ENCODE measurements at places on chromosomes 5 and 9.

GRCh38 chr5:89129941-89130340 is 247.0 kb upstream of the MEF2C start:
- no peak for DNase-seq

DNA sequence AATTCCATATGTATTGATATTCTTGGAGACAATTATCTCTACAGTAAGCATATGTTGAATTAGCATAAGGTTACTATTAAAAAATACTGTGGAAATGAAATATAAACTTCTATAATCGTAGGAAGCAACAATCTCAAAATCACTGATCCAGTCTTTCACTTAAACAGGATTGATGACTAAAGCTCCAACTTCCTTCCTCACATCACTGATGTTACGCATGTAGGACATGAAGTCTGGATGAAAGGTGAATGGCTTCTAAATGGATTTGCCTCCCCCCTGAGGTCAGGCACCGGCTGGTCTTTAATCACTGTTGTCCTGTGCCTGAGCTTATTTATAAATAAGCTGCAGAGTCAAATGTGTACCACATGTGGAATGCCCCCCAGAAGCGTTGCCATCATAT is 157.1 kb upstream of the NFIB start:
- no peak for DNase-seq

DNA sequence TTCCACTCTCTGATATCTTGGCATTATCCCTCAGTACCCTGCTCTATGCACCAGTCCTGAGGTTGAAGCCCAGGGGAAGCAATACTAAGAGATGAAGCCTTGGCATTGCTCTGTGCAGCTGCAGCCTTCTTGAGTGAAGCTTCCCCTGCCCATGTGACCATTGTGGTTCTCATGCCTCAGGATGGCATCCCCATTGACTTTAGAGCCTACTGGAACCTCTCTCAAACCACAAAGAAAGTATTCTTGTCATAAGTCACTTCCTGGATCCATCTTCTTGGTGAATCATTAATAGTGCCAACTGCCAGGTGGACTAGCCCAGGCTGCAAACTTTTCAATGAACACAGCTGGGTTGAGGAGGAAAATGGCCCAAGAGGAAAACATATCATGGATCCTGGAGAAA is 283.9 kb upstream of the RFX3 start:
- DNase-seq = no peak

DNA sequence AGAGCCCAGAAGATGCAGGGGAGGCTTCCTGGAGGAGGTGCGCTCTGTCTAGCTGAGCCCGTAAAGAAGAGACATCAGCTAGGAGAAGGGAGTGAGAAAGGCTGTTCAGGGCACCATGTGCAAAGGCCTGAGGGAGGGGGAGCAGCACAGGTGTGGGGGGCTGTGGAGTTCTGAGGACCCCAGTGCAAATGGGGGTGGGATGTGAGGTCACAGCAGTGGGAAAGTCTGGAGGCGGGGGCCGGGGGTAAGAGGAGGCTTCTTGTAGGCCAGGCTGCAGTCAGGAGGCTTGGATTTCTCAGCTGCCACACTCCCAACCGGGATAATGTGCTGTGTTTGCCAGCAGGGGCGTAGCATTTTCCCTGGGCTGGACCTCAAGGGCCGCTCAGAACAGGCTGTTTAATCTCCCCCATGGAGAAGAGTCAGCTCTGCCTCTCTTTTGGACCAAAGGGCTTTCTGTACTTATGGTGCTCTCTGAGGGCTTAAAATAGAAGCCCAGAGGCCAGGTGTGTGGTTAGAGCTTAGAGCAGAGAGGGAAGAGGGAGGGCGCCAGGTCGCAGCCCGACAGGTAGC is 5.7 kb downstream of the NEURL1B start:
- no peak for DNase-seq

DNA sequence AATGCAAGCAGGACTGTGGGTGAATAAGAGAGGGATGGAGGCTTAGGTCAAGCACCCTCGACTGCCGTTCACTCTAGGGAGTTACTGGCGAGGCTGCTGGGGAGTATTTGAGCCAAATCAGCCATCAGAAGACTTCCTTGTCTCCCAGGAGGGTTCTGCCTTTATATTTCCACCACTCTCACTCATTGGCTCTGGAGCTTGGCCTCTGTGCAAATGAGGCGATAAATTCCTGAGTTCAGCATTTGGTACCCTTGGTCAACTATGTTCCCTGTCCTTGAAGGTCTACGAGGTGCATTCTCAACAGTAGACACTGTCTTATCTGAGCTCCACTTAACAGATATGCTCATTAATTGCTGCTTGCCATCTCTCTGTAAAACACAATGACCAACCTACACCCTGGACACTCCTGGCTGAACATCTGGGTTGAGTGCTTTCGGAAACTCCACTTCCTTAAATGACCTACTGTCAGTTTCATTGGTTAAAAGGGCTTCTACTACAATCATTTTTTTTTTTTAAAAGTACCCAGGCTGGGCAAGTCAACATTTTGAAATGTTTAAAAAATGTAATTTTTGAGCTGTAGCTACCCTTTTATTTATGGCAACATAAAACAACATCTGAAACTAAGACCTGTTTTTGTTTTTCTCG is 153.2 kb downstream of the NTRK2 start:
- DNase-seq = no peak

DNA sequence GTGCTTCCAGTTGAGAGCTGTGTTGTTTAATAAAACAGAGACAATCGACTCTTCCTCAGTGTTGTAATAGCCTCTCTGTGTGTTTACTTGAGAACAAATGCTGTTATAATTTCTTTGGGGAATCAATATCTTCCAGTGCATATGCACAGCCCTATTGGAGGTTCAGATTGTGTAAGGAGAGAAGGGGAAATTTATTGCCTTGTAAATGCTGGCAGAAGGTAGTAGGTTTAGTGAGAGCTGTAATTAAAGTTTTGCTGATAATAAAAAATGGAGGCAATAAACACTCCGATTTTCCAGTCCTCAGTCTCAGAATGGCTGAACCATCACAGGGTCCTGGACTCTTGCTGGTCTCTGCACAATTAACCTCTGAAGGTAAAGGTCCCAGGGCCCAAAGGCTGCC is 128.3 kb downstream of the C5orf15 start:
- DNase-seq = no peak

DNA sequence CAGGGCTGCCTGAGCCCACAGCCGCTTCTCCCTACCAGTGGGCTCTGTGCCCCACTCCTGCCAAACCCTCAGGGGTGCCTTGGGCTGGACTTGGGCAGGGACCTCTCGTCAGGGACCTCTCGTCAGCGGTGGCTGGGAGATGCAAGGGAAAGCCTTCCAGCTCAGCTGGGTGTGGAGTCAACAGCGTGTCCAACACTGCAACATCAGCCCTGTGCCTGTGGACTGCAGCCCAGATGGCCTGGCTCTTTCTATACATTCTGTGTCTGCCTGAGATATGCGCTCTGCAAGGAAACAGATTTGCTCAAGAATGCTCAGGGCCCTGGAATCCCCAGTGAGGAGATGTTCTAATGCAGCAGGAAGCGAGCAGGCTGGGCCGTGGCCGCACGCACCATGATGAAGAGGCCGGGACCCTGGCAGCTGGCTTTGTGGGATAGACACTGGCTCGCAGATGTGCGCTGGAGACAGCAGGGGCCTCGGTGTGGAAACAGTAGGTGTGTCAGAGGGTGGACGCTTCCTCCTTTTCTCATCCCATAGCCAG is 85.0 kb upstream of the COL5A1 start:
- no peak for DNase-seq

- DNase-seq = no peak
Observed at GRCh38 chr9:93149361-93149760, 15.3 kb upstream of the NINJ1 start.

DNA sequence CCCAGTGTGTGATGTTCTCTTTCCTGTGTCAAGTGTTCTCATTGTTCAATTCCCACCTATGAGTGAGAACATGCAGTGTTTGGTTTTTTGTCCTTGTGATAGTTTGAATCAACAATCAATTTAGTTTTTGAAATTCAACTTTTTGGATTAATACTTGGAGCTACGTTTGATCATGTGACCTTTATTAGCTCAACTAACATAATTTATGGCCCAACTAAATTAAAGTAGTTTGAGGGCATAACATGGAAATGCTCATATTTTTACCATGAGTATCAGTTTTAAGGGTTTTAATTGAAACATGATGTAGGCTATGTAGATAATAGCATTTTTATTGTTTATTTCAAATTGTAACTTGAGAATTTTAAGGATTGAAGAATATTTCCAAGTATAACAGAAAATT is 168.0 kb downstream of the CCDC171 start:
- DNase-seq = no peak

DNA sequence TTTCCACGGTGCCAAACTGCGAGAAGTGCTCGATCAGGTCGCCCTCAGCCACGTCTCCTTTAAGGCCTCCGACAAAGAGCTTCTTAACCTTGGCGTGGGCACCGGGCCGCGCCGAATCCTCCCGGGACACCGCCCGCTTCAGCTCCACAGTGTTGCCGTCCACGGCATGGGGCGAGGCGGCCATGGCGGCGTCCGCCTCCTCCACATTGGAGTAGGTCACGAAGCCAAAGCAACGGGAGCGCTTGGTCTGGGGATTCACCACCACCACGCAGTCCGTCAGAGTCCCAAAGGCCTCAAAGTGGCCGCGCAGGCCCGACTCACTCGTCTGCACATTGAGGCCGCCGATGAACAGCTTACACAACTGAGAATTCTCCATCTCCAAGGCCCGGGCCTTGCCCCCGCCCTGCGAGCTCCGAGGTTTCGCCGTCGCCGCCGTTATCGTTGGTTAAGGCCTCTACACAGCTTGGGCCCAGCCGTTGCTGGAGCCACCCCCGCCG is 424 bp downstream of the HNRNPA0 start:
- DNase-seq = no peak

DNA sequence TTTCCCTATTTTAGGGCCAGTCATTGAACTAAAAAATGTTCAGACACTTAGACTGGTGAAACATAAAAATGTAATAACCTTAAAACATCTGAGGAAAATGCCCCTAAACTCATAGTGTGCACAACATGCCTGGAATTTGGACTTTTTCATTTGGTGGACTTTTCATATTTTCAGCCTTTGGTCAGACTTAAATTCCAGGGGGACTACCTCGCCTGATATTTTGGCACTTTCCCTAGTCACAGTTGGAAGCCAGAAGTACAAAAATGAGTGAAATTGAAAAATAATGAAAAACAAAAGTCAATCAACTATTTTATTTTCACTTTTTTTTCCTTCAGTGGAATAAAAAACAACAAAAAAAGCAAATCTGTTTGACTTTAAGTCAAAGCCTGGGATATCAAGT is 256.2 kb downstream of the ACTL7B start:
- DNase-seq = no peak

GRCh38 chr9:123362856-123363255 is 6.9 kb downstream of the CRB2 start:
- no peak for DNase-seq

GRCh38 chr5:19626211-19626610 is 361.8 kb downstream of the CDH18 start:
- DNase-seq = no peak

- no peak for DNase-seq
Observed at GRCh38 chr9:121735793-121736770, 84.6 kb downstream of the DAB2IP start.

DNA sequence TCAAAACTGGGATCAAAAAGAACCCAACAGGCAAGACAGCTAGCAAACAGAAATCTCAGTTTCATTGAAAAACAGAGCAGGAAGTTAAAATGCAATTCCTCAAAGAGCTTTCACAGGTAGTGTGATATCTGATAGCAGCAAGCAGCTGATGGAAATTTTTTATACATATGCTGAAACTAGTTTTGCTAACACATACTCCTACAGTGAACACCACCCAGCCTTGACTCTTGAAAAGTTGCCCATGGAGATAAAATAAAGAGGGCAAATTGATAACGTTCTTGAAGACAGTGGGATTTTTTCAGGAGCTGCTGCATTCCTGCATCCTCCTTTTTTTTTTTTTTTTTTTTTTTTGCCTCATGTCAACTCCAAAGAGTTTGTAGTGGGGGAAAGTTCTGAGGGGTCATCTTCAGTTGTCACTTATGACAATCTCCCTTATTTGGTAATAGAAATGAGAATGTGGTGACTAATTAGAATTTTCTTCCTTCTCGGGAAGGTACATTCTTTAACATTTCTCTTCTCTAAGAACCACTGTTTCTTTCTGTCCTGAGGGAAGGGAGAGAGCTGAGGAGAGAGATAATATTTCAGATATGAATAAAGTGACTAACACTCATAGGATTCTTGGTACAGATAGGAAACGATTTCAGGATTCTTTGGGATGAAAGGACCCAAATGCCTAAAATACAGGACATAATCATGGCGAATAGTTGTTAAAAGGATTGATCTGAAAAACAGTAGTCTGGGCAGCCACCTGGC is 24.6 kb downstream of the SH3RF2 start:
- no peak for DNase-seq

DNA sequence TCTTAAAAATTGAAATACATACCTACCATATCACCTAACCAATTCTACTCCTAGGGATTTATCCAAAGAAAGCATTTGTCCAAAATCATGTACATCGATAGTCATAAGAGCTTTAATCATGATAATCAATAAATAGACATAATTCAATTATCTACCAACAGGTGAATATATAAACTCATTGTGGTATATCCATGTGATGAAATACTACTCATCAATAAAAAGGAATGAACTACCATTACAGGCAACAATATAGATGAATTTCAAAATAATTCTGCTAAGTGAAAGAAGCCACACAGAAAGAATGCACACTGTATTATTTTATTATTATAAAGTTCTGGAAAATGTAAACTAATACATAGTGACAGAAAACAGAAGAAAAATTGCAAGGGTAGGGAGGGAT is 81.8 kb downstream of the RFX3 start:
- no peak for DNase-seq

GRCh38 chr9:127664678-127665507 is 41.9 kb upstream of the CFAP157 start:
- DNase-seq = no peak

GRCh38 chr5:8953911-8954438 is 591.9 kb downstream of the SEMA5A start:
- DNase-seq = no peak

DNA sequence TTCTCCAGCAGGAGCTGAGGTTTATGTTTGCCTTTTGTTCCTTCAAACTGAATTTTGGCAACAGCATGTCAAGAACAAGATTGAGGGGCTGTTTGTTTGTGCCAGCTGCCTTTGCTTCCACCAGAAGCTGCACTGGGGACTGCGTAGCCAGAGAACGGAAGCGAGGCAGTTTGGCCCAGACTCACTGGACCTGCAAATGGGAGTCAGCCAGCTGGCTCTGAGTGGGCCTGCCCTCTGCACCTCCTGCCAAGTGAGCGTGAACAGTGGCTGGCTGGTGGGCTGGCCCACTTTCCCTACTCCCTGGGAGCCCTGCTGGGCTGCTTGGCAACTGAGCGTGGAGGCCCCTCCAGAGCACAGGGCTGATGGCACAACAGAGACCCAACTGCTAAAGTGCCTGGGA is 111.6 kb downstream of the GALNT10 start:
- DNase-seq = no peak
